ENCODE measurements at places on chromosomes 7 and 10.

- DNase-seq = no peak
Observed at GRCh38 chr10:119498889-119499676, 43.4 kb downstream of the RGS10 start.

DNA sequence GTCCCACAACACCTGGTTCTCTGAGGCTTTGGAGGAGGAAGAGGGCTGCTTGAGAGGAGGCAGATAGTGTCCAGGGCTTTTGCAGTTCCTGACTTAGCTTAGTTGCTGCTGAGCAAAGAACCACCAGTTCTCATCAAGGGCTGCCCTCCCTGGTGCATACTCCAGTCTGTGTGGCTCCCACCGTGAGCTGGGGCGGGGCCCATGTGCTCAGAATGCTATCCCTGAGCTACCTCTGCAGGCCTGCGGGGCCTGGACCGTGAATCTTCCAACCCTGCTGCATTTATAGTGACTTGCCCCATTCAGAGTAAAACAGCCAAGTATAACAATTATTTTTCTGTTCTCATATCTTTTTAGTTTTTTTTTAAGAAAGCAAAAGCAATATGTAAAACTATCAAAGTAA is 49.2 kb downstream of the TACR2 start:
- no peak for DNase-seq

DNA sequence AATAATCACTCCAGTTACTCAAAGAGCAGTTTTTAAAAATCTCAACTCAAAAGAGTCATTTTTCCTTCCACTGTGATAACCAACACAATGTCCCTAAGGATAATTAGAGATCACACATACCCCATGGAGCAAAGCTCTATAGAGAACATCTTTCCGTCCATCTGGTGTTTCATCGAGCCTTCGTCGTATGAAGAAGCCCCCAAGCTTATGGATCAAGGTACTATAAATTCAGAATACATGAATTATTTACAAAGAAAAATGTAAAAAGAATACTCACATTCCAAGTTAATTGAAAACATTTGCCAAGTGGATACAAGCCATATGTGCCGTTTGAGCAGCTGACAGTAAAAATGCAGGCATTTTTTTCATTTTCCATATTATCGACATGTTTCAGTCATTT is 14.8 kb downstream of the GPAM start:
- no peak for DNase-seq

DNA sequence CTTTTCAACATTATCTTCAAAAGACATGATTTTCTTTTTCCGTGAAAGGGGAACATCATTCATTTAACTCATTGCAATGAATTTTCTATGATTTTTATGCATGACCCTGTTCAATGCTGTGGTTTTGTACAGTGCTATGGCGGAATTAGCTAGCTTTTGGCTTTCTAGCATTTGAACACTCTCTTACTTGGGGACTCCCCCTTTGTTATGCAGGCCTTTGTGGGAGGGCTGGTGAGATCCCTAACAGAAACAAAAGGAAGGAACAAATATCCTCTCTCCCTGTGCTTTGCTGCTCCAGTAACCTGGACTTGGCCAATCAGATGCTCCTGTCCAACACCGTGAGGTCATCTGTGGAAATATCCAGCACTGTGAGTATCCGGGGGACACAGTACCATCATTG is 353.4 kb upstream of the FZD8 start:
- DNase-seq = no peak

- no peak for DNase-seq
Observed at GRCh38 chr10:126294451-126294850, 93.8 kb downstream of the ADAM12 start.

DNA sequence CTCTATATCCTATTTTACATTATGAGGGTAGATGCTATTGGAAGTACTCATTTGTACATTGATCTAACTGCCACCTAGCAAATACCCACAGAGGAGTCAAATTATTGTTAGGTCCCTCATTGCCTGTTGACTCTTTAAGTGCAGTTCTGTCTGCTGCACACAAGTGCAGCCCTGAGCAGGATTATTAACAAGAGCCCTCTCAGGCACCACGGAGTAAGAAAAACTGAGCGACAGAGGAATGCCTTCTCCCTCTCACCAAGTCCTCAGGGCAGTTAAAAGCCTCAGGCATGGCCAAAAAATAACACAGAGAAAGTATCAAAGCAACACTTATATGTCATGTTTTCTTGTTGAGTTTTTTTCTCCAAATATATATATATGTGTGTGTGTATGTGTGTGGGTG is 340.0 kb upstream of the NRG3 start:
- no peak for DNase-seq

GRCh38 chr10:58672845-58673244 is 160.2 kb downstream of the BICC1 start:
- no peak for DNase-seq

- no peak for DNase-seq
Observed at GRCh38 chr10:77349226-77349625, 288.4 kb downstream of the KCNMA1 start.

Measured in AML-193 (cell line).